ENCODE measurements at places on chromosomes 6 and 20.

DNA sequence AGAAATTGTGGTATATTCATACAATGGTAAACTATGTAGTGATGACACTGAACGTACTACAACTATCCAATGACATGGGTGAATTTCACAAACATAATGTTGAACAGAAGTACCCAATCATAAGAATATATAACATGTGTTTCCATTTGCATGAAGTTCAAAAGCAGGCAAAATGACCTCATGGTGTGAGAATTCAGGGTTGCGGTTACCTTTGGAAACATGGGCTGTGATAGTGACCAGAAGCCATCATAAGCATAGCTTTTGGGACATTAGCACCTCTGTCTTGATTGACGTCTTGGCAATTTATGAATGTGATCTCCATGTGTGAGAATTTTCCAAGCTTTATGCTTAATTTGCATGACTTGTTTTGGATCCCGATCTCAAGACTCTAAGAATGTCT, 500.1 kb upstream of the JAG1 start:
- no peak for DNase-seq

DNA sequence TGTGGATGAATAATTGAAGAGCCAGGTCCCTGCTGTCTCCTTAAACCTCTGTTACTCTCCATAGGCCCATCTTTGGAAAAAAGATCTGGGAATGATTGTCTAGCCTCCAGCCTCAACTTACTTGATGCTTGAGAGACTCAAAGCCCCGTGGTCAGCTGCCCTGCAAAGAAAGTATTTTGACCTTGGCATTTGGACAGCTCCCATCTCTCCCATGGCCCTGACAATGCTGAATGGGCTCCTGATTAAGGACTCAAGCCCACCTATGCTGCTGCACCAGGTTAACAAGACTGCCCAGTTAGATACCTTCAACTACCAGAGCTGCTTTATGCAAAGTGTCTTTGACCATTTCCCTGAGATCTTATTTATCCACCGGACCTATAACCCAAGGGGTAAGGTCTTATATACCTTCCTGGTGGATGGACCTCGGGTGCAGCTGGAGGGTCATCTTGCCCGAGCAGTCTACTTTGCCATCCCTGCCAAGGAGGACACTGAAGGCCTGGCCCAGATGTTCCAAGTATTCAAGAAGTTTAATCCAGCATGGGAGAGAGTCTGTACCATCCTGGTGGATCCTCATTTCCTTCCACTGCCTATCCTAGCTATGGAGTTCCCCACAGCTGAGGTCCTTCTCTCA, 1.6 kb downstream of the ZSWIM1 start:
- no peak for DNase-seq

GRCh38 chr6:83192456-83192855, 609 bp downstream of the PGM3 start:
- DNase-seq, result peak; percentile 63

- DNase-seq, result no peak
Observed at GRCh38 chr20:53918020-53918311, 152.4 kb downstream of the BCAS1 start.

DNA sequence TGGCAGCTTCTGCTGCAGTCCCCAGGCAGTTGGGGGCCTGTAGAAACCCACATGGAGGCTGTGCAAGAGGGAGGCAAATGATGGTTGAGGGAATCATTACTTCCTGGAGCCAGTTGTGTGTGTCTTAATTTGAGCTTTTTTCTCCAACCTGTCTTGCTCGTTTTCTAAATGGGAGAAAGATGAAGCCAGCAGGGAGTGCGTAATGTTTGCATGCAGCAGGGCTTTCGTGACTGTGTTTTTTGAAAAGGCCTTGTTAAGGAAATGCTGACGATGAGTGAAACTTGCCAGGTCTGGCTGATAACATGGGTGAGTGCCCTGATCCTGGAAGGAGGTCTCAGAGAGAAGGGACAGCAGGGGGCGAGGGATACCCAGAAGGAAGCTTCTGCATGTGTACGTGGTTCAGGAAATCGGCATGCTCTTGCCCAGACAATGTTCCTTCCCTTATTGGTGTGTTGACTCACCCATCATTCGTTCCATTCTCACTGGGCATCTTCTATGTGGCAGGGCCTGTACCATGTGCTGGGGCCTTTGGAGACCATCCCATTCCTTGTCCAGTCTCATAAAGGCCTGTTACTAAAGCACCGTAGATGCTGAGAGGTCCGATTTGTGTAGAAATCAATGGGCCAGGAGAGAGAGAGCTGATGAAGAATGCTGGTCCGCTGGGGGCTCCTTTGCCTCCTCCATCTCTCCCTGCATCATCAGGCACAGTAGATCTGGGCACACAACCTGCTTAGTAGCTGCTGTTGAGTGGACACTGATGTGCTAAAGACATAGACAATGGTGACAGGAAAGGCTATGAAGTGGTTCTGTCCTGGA, 27.4 kb downstream of the GLP1R start:
- DNase-seq, result no peak

DNA sequence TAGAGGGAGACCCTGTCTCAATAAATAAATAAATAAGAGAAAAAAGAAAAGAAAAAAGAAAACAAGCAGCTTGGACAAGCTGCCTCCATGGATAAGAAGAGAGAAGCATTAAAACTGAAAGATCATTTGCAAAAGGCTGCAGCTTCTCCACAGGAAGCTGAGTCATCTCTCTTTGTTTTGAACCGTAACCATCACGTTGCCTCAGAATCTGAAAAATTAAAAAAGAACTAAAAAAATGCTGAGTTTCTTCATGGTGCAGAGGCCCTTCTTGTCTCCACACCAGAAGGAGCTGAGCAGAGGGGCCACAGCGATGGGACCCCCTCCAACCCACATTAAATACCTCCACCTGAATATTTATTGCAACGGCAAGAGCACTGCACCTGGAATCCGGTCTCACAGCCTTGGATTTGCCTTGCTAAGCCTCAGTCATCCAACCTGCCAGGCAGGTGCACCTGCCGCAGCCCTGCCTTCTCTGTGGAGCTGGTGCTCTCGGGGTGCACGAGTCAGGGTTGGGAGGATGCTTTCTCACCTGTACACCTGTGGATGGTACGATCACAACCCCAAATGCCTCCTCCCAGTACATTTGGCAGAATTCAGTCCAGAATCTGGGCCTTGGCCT, 28.1 kb downstream of the TOX2 start:
- peak; percentile 85 for DNase-seq

DNA sequence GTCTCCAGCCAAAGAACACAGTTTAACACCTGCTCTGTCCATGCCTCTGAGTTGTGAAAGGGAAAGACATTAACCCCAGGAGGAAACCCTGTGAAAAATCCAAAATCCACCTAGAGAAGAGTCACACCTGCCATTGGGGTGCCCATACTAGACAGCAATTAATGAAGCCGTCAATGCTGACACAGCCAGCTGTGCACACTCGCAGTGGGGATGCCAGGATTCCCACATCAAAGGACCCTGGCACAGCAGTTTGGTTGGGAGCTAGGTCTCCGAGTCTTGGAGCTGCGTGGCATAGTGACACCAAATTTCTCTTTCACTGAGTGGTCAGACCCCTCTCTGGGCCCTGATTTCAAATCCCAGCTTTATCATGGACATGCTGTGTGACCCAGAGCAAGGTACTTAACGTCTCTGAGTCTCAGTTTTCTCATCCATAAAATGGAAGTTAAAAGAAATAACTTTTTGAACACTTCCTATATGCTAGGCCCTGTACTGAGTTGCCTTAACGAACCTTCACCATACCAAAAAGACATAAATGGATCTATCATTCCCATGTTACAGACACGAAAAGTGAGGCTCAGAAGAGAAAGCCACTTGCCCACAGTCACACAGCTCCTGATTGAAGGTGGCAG, 30.8 kb downstream of the BPIFB1 start:
- no peak for DNase-seq

- DNase-seq, result no peak
Observed at GRCh38 chr6:163335671-163336545, 78.6 kb upstream of the QKI start.

GRCh38 chr20:24879875-24880274, 69.2 kb upstream of the CST7 start:
- DNase-seq, result no peak
